GM13977 (cell line): ENCODE measurements at places on chromosomes 1 and 21.
A peak's percentile ranks its signal among the peaks of the same experiment; 100 is the strongest.

DNA sequence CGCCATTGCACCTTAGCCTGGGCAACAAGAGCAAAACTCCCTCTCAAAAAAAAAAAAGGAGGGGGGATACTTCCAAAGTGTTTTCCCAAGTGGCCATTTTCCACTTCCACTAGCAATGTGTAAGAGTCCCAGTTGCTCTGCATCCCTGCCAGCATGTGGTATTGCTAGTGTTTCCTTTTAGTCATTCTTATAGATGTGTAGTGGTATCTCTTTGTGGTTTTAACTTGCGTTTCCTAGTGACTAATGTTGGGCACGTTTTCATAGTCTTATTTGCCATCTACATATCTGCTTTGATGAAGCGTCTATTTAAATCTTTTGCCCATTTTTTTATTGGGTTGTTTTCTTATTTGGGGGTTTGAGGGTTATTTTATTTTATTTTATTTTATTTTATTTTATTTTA lies 31.1 kb downstream of the INAVA start:
- no peak for DNase-seq

DNA sequence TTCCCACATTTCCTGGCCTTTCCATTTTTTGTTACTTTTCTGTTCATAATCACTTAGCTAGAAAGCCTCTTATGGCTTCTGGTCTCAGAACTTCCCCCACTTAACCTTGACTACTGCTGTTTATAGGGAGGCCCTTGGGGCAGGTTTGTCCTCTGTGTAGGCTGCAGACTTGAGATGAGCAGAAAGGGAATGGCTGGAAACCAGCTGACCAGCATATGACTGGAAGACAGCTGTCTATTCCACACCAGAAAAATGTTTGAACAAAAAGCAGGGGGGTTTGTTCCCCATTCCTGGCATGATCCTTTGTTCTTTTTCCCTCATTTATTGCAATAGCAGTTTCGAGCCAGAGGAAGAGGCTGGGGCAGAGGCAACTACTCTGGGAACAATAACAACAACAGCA lies 4.9 kb upstream of the SH3D21 start:
- DNase-seq, result no peak

- no peak for DNase-seq
These were observed 16.5 kb upstream of the SLC25A34 start for GRCh38 chr1:15719381-15720120.

GRCh38 chr1:67558449-67559193 lies 126.4 kb upstream of the GADD45A start:
- no peak for DNase-seq

- peak; percentile 64 for DNase-seq
These were observed 106.4 kb downstream of the RGL1 start for GRCh38 chr1:183911285-183911684.

GRCh38 chr1:37947364-37947763 lies 511 bp upstream of the INPP5B start:
- DNase-seq, result no peak

DNA sequence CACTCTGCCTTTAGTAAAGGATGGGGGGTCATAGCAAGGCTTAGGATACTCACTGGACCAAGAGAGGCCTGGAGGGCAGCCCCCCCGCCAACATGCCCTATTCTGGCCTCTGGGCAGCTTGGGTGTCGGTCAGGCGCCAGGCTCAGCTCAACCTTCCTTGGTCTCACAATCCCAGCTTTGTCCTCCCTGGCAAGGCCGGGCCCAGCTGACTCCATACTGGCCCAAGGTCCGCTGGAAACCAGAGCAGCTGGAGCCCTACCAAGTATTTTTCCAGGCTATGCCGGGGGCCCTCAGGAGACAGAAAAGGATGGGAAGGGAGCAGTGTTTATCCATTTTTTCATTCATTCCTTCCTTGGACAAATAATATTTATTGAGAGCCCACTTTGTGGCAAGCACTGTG lies 6.2 kb downstream of the FBXO2 start:
- no peak for DNase-seq

DNA sequence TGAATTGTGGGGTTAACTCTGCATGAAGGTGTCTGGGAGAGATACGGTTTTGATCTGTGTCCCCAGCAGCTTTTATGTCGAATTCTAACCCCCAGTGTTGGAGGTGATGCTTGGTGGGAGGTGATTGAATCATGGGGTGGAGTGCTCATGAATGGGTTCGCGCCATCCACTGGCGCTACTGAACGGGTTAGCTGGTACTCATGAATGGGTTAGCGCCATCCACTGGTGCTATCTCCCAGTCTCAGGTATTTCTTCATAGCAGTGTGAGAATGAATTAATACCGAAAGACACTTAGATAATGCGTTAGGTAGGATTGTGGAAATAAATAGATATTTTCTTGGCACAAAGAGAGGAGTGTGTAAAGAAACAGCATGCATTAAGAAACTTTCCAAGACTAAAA lies 32.9 kb upstream of the CLDN8 start:
- no peak for DNase-seq
